ENCODE measurements at places on chromosomes 5 and 9.

- DNase-seq, result no peak
Measured at GRCh38 chr5:129904667-129905472, 605 bp downstream of the CHSY3 start.

DNA sequence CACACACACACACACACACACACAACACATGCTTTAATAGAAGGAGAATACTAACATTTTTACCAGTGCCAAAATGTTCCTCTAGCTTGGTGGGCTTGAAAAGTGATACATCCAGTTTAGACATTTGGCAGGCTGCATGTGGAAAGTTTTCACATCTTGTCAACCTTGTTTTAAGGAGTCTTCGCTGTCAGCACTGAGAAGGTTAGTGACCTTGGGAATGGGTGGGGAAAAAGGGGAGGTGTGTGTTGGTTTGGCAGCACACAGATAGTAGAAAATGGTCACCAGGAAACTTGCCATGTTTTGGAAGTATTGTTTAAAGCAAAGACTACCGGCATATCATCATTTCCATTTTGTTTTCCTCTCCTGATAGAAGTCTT, 346.5 kb upstream of the ADAMTSL1 start:
- DNase-seq, result no peak

GRCh38 chr5:84425365-84425881, 40.7 kb upstream of the EDIL3 start:
- no peak for DNase-seq

GRCh38 chr5:132496631-132497487, 6.3 kb upstream of the IRF1 start:
- peak; percentile 89 for DNase-seq

DNA sequence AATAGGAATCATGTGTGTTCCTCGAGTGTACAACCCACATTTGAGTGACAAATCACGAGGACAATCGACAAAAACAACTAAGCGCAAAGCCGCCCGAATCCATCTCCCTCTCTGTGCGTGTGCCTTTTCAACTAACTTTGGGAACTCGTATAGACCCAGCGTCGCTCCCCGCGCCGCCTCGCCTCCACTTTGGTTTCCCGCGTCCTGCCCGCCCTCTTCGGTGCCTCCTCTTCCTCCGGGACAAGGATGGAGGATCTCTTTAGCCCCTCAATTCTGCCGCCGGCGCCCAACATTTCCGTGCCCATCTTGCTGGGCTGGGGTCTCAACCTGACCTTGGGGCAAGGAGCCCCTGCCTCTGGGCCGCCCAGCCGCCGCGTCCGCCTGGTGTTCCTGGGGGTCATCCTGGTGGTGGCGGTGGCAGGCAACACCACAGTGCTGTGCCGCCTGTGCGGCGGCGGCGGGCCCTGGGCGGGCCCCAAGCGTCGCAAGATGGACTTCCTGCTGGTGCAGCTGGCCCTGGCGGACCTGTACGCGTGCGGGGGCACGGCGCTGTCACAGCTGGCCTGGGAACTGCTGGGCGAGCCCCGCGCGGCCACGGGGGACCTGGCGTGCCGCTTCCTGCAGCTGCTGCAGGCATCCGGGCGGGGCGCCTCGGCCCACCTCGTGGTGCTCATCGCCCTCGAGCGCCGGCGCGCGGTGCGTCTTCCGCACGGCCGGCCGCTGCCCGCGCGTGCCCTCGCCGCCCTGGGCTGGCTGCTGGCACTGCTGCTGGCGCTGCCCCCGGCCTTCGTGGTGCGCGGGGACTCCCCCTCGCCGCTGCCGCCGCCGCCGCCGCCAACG, at the start of gene GPR150:
Gene GPR150, plus strand, starts transcription at position 58 of the 840 bp plus-strand sequence. Its CDS starts 189 bp downstream, at position 247.
- DNase-seq, result peak; percentile 21

GRCh38 chr9:91146391-91147019, 215.2 kb downstream of the AUH start:
- no peak for DNase-seq

DNA sequence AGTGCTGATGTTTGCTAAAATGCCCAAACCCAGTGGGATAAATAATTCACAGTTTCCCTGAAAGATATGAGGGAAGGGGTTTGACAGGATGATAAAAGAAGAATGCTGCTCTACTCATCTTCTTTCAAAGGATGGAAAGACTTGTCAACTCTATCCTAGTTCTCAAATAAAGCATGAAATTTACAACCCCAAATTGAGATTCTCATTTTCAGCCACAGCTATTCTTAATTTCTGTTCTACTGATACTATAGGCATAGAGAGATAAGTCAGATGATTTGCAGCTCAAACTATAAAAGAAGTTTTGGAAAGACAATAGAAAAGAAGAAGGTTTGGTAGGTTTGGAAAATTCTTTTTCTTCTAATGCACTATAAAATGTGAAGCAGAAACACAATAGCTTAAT, 542.6 kb downstream of the CSNK1G3 start:
- DNase-seq, result no peak

GRCh38 chr9:76980566-76980965, 38.9 kb upstream of the FOXB2 start:
- DNase-seq, result no peak

GRCh38 chr5:14812166-14812565, 59.4 kb downstream of the ANKH start:
- DNase-seq, result no peak

- DNase-seq, result peak; percentile 82
Measured at GRCh38 chr9:114385397-114386181, 2.2 kb downstream of the AKNA start.

- DNase-seq, result no peak
Measured at GRCh38 chr5:2111569-2112105, 228.9 kb upstream of the IRX4 start.

DNA sequence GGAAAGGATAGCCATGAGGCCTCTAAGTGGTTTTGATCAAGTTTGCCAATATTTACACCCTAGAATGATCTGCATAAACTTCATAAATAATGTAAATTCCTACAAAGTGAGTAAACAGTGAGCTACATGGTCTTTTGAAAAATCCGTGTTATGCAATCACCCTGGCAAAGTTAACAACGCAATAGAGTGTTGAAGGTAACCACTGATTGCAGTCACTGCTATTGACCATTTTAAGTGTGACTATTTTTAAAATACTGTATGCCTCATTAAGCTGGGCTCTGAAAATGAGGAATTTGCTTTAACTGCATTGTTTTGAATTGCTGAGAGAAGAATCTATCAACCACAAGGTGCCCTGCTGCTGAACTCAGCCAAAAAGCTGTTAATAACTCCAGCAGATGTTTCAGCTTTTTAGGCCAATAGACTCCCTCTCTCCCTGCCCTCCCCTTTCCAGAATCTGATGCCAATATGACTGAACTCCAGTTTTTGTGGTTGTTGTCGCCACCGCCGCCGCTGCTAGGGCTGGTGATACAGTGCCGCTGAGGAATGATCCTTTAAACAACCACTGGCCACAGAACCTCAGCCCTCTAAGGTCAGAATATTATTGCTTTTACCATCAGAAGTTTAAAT, 35.3 kb upstream of the SMARCA2 start:
- peak; percentile 7 for DNase-seq

DNA sequence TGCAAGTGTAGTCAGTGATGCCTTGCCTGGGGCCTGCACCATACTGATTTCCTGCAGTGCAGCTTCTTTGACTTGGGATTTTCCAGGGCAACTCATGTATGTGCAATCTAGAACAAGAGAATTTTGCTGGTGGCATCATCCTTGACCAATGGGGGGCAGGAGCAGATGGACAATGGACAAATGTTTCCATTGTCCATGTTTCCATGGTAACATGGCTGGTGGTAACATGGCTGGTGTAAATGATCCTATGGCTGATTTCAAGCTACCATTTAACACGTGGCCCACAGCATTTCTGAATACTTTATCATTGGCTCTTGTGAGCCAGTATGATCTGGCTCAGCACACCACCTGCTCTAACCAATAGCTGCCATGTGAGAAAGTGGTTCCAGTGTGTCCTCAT, 130.1 kb upstream of the OSMR start:
- DNase-seq, result no peak

DNA sequence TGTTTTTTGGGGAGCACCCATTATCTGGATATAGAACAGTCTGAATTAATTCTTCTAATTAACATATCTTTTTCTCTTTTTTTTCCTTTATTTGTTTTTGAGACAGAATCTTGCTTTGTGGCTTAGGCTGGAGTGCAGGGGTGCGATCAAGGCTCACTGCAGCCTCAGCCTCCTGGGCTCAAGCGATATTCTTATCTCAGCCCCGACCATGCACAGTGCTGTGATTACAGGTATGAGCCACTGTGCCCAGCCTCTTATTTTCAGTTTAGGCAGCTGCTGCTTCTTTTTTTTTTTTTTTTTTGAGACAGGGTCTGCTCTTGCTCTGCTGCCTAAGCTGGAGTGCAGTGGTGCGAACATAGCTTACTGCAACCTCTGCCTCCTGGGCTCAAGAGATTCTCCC, 20.2 kb downstream of the UBE2R2 start:
- DNase-seq, result no peak

GRCh38 chr5:173736923-173737412, 120.5 kb upstream of the BOD1 start:
- DNase-seq, result peak; percentile 10

GRCh38 chr5:36236801-36237200, 4.9 kb downstream of the NADK2 start:
- no peak for DNase-seq

DNA sequence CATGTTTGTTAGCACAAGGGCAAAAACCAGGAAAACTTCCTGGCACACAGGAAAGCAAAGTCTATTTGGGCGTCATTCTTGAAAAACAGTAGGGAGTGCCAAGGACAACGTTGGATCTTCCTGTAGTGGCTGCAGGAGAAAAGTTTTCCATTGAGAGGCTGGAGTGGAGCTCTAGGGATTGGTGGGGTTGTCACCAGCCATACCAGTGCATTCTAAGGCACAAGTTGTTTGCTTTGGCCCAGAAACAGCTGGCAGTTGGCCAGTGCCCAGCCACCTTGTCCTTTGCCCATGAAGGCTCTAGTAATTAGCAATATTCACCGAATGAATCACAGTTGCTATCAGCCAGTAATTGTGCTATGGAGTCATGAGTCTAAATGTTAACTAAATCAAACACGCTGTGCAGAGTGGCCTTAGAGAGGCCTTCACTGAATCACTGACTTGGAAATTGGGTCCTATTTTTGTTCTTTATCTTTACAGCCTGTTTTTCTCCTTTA, 26.4 kb downstream of the TNFSF15 start:
- peak; percentile 67 for DNase-seq

DNA sequence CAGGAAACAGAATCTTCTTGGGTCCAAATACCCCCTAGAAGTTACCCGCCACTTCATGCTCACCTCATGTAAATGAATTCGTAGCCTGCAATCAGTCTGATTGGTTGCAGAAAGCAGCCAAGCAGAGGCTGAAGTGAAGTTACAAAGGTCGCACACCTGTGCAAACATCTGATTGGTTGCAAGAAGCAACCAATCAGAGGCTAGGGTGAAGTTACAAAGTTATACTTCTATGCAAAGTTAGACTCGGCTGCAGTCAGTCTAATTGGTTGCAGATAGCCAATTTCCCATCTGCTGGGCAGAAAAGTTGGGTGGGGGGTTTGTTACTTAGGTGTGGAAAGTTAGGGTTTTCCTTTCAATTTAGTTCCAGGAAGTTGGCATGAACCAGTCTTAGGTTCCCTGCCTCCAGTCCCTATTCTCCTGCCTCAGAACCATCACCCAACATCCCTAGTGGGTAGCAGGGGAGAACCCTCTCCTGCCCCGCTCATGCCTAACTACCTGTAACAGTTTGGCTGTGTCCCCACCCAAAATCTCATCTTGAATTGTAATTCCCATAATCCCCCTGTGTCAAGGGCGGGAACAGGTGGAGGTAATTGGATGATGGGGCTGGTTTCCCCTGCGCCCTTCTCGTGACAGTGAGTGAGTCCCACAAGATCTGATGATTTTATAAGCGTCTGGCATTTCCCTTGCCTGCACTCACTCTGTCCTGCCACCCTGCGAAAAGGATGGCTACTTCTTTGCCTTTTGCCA, 1.2 kb upstream of the RUSC2 start:
- no peak for DNase-seq

- peak; percentile 98 for DNase-seq
Measured at GRCh38 chr5:142644640-142645361, 41.1 kb downstream of the FGF1 start.

DNA sequence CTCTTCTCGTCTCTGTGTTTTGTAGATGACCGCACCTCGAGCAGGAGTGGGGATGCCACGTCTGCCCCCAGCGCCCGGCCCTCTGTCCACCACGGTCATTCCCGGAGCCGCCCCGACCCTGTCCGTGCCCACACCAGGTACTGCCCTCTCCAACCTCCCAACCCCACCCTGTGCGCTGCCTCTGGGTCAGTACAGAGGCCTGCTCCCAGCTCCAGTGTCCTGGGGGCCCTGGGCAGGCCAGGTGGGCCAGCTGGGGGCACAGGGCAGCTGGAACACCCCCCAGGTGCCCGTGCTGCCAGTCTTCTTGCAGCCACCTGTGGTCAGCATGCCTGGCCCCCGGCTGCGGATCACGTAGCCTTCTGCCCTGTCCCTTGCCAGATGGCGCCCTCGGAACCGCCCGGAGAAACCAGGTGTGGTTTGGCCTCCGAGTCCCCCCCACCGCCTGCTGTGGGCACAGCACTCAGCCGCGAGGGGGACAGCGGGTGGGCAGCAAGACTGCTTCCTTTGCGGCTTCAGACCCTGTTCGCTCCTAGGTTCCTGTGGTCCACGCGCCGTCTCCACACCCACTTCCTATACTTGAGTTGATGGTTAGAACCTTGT, 133.7 kb downstream of the WNK2 start:
- DNase-seq, result no peak

DNA sequence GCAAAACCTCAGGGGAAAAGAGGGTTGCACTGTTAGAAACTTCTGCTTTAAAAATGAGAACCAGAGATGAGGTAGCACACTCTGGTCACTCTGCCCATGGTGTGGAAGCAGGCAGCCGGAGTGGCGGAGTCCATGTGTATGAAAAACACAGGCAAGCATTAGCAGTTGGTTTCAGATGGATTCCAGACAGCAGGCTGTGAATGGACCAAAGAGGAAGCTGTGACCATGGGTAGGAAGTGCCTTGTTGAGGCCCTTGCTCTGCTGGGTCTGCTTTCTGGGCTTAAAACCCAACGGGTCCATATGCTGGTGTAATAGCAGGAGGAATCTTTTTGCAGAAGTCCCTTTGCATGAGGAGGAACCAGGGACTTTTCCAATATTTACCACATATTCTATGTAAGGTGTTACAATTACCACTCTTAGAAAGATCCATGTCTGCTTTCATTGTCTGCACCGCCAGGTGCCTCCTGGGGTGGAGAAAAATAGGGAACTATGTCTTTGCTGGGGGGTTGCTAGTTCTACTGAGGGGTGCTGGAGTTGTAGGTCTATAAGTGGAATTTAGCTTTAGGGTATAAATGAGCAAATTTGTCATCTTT, 77.0 kb downstream of the ANKRD55 start:
- DNase-seq, result peak; percentile 73

- DNase-seq, result peak; percentile 22
Measured at GRCh38 chr9:137878146-137878941, 762 bp downstream of the CACNA1B start.

All from umbilical cord (tissue), 2 donors.